ENCODE measurements at places on chromosomes 6 and 20.
A peak's percentile ranks its signal among the peaks of the same experiment; 100 is the strongest.

- no peak for DNase-seq
Observed at GRCh38 chr20:38428800-38429199, 6.3 kb downstream of the SNHG17 start.

- DNase-seq: no peak
Observed at GRCh38 chr6:169230322-169230665, 23.4 kb downstream of the THBS2 start.

- DNase-seq: no peak
Observed at GRCh38 chr20:8568075-8568474, 436.0 kb downstream of the PLCB1 start.

DNA sequence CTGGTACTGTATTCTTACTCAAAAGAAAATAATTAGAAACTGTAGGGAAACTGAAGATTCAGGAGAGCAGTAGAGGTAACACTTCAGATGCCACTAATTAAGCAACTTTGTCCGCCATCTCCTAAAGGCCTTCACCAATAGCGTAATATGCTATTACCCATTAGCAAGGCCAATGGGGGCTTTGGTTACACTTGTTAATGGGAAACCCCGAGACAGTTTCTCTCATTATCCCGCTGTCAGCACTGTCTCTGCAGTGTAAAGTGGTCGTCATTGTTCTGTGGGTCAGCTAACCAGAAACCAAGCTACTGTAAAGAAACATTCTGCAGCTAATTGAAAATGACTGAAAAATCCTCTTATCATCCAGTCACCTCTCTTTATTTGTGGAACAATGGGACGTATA lies 468.0 kb upstream of the POU3F2 start:
- DNase-seq: no peak

DNA sequence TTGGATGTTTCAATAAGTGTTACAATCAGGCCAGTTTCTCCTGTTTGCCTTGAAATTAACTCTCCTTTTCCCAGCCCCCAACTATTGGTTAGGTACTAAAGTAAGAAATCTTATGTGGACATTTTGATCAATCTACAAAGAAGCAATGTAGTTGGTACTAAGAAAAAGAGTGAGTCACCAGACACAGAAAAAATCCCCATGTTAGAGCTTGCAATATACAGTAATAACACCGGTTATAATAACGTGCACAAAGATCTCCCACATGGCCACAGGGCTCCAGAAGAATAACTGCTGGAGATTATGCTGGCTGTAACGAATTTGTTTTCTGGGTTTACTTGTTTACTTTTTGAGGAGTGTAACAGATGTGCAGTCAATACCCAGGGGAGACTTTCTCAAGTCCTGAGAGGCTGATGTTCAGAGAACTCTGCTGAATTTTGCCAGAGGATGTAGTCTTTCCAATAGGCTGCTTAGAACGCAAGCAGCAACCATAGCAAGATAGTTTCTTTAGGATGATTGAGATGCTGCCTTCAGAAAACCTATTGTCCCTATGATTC lies 166.2 kb upstream of the SPACA1 start:
- no peak for DNase-seq

GRCh38 chr6:18577491-18577890 lies 190.3 kb downstream of the RNF144B start:
- DNase-seq: no peak

DNA sequence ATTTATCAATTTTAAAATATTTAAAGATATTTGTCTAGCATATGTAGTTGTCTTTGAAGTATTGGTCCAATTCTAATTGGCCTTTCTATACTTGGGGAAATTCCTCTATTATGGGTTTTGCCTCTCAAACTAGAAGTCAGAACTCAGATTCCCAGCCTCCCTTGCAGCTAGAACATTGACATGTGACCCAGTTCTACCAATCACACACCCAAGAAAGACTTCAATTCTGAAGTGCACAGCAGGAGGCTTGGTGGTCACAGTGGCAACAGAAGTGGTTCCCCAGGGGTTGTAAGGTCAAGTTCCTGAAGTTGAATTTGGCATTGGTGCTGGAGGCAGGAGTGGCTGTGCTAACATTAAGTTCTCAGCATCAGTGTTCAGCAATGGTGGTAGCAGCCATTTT lies 14.8 kb upstream of the FKBP5 start:
- DNase-seq: no peak

DNA sequence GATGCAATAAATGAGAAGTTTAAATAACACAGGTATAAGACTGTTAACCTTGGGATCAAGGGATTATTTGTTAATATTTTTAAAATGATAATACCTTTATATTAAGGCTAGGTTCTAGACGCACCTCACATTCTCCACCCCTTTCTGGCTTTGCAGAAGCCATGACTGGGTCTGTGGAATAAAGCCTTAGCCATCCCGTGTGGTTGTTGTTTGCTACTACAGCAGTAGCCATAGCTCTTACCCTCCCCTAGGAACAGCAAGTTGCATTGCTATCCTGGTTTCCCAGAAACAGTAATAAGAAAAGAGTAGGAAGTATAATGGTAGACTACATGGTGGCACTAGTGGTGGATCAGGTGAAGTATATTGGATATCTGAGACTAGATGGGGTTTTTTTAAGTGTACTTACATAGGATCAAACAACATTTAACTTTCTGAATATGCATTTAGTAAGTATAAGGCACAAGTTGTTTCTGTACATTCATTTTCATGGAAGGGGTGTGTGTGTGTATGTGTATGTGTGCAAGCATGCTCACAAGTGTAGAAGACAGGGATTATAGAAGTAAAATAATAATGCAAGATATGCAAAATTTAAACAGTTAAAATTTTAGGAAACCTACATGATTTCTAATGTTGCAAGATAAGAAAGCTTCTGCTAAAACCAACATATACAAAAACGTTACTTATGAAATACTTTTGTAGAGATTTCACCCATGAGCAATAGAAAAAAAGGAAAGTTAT lies 384.2 kb downstream of the PRKN start:
- no peak for DNase-seq

GRCh38 chr20:63682384-63683139 lies 13.9 kb upstream of the TNFRSF6B start:
- DNase-seq: no peak

DNA sequence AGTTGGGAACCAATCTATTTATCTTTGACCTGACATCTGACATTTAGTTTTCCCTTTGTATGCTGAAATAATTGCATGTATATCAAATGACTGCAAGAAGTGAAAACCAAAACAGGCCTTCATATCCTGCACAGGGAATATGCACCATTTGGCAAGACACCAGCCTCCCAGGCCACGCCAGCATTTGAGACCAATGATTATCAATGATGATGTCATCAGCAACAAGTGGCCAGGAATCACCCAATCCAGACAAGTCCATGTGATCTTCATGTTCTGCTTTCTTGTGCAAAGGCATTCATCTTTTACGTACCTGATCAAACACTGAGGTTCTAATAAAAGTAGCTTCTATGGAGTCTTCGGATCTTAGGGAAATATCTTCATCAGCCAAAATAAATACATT lies 107.4 kb upstream of the TENT5A start:
- no peak for DNase-seq

DNA sequence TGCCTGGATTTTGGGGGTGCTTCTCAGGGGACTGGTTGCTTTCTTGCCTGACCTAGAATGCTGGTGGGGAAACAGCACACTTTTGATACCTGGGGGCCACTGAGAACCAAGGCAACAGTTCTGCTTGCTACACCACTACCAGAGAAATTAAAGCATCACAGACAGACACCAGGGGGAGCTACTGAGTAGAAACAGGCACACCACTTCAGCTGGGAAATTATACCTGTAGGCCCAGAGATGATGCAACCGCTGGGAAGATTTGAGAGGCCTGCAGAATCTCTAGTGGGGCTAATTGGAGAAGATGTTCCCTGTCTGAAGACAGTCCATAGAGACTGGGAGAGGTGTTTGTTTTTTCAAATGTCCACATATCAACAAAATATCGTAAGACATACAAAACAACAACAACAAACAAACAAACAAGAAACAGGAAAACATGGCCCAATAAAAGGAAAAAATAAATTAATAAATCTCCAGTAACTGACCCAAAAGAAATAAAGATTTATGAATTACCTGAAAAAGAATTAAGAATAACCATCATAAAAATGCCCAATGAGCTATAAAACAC lies 129.4 kb upstream of the RIN2 start:
- DNase-seq: no peak

DNA sequence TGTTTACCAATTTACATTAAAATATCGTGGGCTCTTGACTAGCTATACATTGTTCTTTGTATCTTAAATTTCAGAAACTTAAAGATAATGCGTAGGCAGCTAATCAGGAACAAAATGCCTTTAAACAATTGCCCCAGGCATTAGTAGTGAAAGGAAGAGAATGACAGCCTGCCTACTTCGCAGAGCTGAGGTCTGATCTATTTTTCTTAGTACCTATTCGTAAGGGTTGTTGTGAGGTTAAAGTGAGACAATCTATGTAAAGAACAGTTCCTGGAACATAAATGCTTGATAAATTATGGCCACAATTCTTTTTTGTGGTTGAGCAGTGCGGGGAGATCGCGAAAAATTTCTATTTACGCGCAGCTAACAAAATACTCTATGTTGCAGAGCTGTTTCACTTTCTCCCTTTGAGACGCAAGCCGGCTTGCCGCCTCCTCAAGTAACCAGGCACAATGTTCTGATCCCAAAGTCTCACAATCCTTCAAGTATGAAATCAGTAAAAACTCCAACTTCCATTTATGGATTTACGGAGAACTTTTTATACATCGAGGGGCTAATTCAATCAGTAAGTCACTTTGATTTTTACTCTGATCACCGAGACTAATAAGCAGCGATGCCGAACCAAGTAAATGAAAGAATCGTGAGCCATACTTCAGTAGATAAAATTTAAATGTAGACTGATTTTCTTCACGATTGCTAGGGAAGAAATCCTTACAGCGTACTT lies 878 bp upstream of the PNRC1 start:
- DNase-seq: peak; percentile 56

DNA sequence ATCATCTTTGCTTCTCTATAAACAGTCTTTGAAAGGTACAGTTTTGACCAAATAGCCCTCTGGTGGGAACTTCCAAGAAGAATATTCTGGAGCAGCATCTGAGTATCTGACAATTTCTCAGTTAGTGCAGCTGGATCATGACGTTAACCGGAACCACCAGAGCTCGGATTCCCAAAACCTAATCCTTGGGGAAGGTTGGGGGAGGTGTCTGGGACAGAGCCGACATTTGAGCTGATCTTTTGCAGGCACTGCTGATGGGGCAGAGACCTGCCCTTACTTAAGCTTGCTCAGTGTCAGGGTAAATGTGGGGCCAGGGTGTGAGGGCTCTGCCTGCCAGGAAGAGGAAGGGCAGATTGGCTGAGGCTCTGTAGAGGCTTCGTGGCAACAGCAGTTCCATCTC lies 416.6 kb downstream of the DHX35 start:
- DNase-seq: no peak

- no peak for DNase-seq
Observed at GRCh38 chr6:19613678-19614077, 223.5 kb upstream of the ID4 start.

GRCh38 chr6:19410481-19410880 lies 426.7 kb upstream of the ID4 start:
- DNase-seq: no peak

- no peak for DNase-seq
Observed at GRCh38 chr6:155389130-155389529, 66.5 kb downstream of the NOX3 start.

DNA sequence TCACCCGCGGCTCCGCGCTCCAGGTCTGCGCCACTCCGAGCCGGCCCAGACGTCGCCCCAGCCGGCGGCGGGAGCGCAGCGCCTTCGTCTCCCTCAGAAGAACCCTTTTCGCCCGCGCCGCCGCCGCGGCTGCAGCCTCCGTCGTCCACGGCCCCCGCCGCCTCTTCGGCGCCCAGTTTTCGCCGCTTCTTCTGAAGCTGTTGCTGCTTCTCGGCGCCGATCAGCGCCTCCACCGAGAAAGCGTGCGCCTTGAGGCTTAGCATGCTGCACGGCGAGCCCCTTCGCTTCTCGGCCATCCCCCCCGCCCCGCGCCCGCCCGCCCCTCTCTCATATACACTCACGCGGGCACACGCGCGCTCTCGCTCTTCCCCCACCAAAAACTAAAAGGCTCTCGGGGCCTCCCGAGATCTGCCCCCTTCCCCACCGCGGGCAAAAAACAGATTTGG lies 489 bp downstream of the TBX18 start:
- no peak for DNase-seq

DNA sequence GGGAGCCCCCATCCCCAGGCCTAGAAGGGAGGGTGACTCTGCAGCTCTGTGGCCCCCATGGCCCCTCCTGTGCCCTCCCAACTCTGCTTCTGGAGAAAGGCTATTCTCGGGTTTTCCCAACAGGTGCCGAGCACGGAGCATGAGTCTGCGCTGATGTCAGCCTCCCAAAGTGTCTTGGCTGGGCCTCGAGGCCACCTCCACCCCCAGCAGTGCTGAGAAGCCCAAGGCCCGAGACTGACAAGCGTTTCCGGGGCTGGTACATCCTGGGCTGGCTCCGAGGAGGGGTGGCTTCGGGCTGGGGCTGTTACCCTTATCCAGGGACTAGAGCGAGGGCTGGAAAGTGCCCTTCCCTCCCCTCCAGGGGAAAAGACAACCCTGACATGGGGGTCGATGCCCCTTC lies 60.2 kb upstream of the GATA5 start:
- no peak for DNase-seq

DNA sequence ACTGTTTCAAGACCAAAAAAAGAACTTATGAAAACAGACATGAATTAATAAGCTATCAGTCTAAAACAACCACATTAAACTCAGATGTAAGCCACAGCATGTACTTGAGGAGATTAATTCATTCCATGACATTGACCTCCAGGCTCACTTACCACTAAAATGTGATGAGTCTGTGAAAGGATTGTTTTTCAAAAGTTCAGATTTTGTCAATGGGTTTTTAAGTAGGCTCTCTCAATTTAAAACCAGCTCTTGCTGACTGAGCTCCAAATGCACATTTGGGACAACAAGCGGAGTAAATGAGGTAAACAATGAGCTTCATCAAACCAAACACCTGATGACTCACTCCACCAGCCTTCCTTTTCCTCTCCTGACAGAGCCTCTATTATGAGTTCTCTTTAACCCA lies 197.0 kb downstream of the SIM1 start:
- DNase-seq: no peak

- no peak for DNase-seq
Observed at GRCh38 chr6:27477318-27478013, 4.6 kb upstream of the ZNF184 start.

DNA sequence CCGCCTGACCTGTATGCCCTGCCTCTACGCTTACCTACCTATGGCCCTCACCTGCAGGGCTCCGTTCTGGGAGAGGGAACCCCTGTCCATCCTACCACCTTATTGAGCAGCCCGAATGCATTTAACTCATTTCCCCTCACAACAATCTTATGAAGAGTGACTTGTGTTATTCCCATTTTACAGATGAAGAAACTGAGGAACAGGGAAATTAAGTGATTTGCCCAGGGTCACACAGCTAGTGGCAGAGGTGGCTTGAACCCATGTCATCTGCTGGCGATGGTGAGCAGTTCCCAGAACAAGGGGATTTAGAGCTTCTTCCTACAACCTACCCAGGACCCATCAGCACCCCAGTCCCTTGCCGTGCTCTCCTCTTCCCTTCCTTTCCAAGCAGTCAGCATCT lies 42.3 kb upstream of the LRFN2 start:
- no peak for DNase-seq

DNA sequence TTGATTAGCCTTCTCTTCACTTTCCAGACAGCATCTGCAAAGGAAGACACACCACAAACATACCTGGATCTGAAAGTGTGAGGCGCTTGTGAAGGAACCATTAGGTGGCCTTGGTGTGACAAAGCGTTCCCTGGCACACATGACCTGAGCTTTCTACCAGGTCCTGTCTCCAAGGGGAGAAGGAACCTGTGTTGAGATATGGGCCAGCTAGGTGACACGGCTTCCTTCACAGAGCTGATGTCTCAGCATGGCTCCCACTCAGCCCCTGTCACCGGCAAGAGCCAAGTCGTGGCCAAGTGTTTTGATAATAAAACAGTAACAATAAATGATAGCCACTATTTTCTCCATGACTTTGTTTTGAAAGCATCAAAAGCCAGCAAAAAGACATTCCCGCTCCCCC lies 20.3 kb upstream of the TAGAP start:
- DNase-seq: no peak
